RCC 7860 (cell line): ENCODE measurements at places on chromosomes 16 and 17.

GRCh38 chr17:70869402-70870085 is 700.2 kb downstream of the KCNJ2 start:
- DNase-seq: no peak

- DNase-seq: no peak
These were observed 25.8 kb downstream of the WSB1 start for GRCh38 chr17:27319541-27320221.

GRCh38 chr17:77019893-77020379 is 120.8 kb upstream of the SEC14L1 start:
- DNase-seq: no peak

- no peak for DNase-seq
These were observed at the start of gene RAMP2 for GRCh38 chr17:42760652-42761581. TSS of gene RAMP2 (plus strand) at chr17:42761227. CDS start at chr17:42761262, 35 bp downstream.

DNA sequence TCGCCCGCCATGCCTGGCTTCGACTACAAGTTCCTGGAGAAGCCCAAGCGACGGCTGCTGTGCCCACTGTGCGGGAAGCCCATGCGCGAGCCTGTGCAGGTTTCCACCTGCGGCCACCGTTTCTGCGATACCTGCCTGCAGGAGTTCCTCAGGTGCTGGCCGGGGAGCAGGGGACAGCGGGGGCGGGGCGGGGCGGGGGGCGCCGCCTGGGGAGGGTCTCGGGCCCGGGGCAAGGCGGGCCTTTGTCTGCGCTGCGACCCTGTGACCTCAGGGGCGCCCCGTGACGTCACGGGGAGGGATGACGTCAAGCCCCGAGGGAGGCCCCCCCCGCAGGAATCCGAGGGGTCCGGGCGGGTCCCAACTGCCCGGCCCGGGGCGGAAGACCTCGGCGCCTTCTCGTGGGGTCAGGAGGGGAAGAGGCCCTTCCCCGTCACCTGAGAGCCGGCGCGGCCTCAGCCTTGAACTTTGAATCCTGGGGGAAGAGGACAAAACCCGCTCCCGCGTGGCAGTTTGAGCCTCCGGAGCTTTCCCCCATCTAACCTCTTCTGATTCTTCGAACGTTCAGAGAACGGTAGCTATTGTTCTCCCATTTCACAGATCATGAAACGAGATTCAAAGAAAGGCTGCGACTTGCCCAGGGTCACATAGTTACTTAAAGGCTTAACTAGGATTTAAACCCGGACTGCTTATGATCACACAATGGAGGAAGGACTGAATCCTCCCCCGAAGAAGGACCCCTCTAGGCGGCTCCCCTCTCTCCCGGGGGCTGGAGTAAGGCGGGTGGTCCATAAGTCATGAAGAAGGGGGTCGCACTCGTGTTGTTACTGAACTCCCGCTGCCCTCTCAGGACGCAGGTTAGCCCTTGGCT is 527 bp downstream of the TRAF4 start:
- peak; percentile 26 for DNase-seq

DNA sequence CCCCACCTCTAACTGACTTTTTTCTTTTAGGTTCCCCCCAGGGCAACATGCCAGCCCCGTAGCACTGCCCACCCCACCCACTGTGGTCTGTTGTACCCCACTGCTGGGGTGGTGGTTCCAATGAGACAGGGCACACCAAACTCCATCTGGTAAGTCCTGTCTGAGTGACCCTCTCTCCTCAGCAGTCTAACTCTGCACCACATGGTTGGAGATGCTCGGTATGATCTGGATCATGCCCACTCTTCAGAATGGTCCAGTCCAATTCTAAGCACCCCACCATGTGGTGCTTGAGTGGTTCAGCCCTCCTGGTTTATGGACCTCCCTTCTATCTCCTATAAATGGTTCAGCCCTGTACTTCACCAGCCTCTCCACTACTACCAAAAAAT is 5.9 kb downstream of the KDM6B start:
- no peak for DNase-seq

DNA sequence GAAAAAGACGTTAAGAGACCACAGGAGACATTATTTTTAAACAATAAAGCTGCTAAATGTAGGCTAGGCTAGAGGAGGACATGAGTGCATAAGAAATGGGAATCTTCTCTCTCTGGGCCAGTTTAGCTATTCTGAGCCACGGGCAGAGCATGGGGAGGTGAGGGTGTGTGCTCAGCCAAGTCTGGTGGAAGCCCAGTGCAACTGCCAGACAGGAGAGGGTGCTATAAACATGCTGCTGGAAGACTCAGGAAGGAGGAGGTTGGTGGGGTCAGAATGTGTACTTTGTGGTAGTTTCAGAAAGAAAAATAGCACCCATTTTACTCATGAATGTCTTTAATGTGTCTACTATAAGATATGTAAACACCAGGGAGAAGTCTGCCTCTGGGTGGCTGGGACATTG is 5.9 kb upstream of the SDK2 start:
- no peak for DNase-seq

GRCh38 chr16:47467501-47467900 is 6.4 kb downstream of the PHKB start:
- DNase-seq: no peak

- DNase-seq: no peak
These were observed at the start of gene SMIM36 for GRCh38 chr17:55510986-55511721. TSS of gene SMIM36 (minus strand) at chr17:55511452.

- no peak for DNase-seq
These were observed 112.9 kb downstream of the ABCC1 start for GRCh38 chr16:16062023-16062937.

DNA sequence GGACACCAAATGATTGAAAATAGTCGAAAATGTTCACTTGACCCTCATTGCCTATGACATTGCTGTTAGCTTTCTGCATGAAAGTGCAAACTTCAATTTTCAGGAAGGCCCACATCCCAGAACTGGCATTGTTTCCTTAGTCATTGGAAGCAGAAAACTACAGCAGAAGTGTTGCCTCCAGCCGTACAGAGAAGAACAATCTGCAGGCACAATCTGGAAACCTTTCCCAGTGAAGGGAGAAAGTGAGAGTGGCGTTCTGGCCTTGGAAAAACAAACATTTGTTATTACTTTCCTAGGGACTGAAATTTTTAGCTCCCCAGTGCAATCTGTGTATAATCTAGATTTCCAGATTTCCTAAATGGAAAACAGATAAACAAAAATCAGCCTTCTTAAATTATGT is 529.5 kb upstream of the RBFOX1 start:
- DNase-seq: no peak

DNA sequence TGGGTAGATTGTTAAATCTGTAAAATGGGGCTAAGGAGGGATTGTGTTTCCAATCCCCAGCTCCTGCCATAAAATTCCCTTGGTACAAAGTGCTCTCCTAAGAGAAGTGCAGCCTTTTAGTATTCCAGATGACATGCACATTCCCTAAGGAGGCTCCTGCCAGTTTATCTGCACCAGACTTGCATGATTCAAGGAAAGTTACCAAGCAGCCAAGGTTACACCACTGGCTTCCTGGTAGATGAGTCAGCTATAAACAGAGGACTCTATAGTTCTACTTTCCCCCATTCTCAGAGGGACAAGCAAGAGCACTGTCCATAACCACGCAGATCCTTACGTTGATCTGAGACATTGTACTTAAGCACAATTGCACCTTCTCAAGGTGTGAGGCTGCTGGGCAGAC is 1.9 kb downstream of the CALB2 start:
- peak; percentile 84 for DNase-seq

DNA sequence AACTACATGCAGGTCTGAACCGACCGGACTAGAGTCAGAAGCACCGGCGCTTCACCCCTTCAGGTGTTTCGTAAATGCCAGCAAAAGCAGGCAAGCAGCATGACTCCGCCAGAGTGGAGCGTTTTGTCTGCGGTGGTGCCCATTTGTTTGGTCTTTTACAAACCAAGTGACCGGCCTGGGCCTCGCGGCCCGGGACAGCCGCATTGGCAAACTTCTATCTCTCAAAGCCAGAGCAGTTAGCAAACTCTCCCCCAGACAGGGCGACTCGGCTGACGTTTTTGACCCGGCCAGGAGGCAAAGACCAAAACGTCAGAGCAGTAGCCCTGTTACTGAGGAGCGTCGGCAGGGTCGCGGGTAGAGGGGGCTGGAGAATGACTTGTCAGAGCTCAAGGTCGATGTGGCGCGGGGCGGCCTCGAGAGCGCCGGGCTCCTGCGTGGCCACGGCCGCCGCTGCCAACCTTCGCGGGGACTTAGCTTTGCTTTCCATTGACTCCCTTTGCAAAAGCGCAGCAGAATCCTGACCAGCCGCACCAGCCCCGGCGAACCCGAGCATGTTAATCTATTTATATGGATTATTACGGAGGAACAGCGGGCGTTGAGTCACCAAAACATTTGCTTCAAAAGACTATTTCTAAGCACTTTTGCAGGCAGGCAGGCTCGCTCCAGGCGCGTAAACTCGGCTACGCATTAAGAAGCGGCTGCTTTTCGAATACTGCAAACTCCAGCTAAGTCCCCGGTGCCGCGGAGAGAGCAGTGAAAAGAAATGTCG is 763 bp upstream of the SOX9 start:
- no peak for DNase-seq

DNA sequence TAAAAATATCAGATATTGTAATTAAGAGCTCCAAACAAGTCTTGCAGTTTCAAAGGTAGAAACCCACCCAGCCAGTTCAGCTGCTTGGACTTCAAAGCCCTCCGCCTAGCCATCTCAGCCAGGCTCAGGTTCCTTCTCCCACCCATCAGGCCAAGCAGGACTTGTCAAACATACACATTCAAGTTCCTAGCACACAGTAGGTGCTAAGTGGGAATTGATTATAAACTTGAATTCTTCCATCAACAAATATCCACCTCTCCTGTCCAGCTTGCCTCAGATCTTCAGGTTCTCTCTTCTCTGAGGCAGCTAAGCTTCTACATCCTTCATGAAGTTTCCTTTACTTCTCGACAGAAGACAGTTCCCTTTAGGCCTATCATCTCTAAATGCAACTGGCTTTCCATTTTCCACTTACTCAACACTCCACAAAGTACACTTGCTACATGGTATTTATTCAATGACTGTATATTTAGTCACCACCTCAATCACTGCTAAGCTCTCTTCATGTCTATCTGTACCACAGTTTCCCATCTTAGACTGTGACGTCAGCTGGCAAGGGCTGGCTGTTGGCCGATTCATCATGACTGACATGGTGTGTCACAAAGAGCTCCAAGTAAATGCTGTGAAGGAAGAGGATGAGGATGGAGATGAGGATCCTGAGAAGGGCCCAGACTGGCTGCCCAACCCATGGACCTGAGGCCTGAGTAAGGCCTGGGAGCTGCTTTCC is 13.3 kb upstream of the COG7 start:
- peak; percentile 90 for DNase-seq

GRCh38 chr17:47878203-47879027 is 17.6 kb upstream of the SP2 start:
- no peak for DNase-seq

DNA sequence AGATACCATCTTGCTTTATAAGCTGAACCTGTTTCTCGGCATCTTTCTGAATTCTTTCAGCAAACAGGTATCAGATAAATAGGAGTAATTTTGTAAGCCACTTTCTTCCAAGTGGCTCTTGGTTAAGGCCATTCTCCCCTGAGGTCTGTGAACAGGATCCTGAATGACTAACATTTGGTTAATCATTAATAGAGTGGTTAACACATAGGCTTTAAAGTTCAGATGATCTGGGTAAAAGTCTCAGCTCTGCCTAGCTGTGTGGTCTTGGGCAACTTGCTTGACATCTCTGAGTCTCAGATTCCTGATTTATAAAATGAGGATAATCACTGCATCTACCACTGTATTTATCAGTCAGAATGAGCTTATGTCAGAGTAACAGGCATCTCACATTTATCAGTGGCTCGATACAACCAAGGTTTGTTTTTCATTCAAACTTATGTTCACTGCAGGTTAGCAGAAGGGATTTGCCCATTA is 44.4 kb upstream of the ANKFN1 start:
- DNase-seq: peak; percentile 76

- no peak for DNase-seq
These were observed 121.9 kb downstream of the FOXL1 start for GRCh38 chr16:86700046-86700945.

DNA sequence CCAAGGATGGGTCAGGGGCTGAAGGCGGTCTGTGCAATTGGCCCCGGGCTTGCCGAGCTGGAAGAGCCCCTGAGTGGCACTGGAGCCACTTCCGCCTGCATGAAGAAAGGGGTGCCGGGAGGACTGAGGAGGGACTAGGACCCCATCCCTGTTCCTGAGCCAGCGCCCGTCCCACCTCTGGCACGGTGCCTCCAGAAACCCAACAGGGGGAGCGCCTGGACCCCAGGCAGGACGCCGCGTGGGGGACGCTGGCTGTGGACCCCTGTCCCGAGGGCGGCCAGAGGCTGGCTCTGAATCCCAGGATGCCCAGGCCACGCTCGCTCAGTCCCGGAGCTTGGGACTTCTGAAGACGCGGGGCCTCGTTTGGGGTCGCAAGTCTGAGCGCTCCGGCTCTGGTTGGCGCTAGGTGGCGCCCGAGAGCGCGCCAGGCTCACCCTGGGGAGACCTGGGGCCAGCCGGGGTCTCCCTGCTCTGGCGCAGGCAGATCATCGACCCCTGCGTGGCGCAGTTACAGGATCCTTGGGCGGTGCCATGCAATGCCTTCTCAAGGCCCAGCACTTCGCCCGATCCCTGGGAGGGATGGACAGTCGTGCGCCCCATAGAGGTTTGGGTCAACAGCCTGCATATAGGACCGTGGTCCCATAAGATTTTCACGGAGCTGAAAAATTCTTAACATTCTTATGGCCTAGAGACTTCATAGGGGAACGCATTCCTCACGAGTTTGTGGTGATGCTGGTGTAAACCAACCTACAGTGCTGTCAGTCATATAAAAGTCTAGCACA is 58.5 kb upstream of the CREBBP start:
- DNase-seq: peak; percentile 58

GRCh38 chr16:84763629-84764028 is 56.2 kb upstream of the CRISPLD2 start:
- no peak for DNase-seq

DNA sequence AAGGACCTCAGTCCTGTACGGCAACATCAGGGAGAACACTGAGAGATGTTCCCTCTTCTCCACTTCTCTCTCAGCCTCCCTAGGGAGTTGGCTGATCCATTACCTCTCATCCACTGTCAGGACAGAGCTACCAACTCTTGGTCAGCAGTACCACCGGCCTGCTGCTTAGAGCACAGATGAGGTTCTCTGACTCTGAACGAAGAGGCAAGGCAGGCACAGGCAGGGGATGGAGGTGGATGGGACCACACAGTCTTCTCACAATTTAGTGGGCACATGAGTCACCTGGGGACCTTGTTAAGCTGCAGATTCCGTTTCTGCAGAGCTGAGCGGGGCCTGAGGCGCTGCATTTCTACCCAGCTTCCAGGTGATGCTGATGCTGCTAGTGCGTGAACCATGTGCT is 128.6 kb upstream of the CCL2 start:
- DNase-seq: no peak

GRCh38 chr17:81553616-81554181 is 1.5 kb upstream of the FAAP100 start:
- peak; percentile 96 for DNase-seq

- DNase-seq: no peak
These were observed 11.8 kb upstream of the CLTC start for GRCh38 chr17:59607817-59608403.

DNA sequence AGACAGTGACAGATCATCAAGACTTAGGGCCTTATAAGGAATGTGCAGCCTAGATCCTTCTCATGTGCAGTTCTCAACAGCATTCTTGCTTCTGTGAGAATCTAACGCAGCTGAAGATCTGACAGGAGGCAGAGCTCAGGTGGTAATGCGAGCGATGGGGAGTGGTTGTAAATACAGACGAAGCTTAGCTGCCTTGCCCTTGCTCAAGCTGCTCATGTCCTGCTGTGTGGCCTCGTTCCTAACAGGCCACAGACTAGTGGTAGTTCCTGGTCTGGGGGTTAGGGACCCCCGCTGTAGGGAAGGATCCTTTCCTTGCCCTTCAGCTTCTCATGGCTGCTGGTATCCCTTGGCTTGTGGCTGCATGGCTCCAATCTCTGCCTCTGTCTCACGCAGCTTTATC is 10.3 kb upstream of the NTN1 start:
- no peak for DNase-seq

GRCh38 chr17:45745601-45746494 is 38.3 kb upstream of the CRHR1 start:
- no peak for DNase-seq
